GM04503 (cell line): ENCODE measurements at places on chromosomes 4 and X.

DNA sequence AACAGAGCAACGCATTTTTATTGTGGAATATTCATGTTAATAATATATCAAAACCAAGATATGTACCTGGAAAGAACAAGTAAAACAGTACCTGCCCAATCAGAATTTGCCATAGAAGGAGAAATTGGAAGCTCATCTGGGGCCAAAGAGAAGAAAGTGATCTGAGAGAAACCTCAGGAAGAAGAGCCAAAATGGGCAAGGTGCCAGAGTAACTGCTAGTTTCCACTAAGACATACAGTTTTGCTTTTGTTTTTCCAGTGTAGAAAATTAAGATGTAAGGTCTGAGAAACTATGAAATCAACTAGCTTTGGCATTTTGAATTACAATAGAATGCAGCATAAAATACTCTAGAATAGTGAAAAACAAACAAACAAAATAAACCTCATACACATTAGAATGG lies 2201.2 kb downstream of the ARAP2 start:
- no peak for DNase-seq

GRCh38 chrX:12894074-12895030 lies 12.1 kb upstream of the TLR8 start:
- DNase-seq, result no peak

GRCh38 chrX:26916991-26917390 lies 546.1 kb downstream of the PPP4R3C start:
- no peak for DNase-seq

- no peak for DNase-seq
Measured at GRCh38 chr4:114964026-114964425, 149.4 kb downstream of the NDST4 start.

GRCh38 chr4:109276482-109277095 lies 25.9 kb downstream of the COL25A1 start:
- no peak for DNase-seq

DNA sequence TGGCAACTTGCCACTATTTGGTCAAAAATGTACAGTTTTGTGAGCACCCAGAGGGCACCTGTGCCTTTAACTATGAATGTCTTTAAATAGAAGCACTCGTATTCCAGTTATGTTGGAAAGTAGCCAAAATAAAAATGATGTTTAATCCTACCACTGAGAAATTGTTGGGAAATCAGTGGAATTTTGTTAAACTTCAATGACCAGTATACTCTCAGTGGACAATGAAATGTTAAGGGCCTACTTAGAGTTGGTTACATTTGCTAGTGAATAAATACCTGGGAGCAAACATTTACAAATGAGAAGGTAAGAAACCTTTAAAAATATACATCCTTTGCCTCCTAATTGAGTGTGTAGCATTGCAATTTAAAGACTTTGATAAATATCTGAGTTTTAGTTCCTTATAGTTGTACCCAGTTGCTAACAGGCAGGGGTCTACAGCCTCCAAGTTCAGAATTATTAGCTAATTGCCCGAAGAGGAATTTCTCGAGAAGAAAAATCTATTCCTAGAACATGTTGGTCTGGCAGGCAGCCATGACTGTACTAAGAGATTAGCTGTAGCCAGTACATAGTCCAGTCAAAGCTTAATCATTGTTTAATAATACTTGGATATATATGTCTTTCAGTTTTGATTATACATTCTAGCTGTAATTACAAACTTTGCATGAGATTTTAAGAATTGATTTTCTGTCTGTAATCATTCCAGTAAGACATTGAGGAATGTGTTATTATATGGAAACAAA lies 93.2 kb downstream of the IL1RAPL2 start:
- DNase-seq, result no peak

DNA sequence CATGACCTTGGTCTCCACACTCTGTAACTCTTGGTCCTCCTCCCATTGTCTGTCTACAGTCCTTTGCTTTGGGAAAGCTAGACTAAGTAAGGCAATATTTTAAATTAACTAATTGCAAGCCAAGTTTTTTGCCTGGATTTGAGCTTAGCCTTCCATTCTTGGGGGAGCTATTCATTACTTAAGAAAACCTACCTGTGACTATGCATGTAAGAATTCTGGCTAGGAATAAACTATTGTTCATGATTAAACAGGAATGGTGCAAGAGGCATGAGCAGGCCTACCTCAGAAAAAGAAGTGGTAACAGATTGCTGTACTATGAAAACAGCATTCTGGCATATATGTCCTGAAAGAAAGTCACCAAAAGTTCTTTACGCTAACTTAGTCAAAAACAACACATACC lies 309.4 kb downstream of the MAPK10 start:
- DNase-seq, result no peak

DNA sequence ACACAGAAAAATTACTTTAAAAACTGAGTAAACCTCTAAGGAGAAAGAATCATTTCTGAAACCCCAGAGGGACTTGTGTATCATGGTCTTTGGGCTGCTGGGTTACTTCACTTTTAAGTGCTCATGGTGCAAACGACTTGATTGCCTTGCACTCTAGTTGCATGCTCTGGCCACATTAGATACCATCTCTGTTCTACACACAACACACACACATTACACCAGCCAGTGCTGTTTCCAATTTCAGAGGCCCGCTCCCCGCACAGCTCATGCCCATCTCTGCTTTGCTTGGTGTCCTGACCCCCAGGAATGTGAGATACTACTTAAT lies 2.1 kb downstream of the PPP3CA start:
- DNase-seq, result no peak

GRCh38 chr4:79315891-79316290 lies 10.0 kb downstream of the NAA11 start:
- DNase-seq, result no peak

GRCh38 chr4:114386637-114387233 lies 211.9 kb upstream of the UGT8 start:
- no peak for DNase-seq

- DNase-seq, result no peak
Measured at GRCh38 chr4:10347815-10348214, 109.4 kb downstream of the ZNF518B start.

- DNase-seq, result no peak
Measured at GRCh38 chr4:108779958-108780357, 17.1 kb upstream of the ETNPPL start.

DNA sequence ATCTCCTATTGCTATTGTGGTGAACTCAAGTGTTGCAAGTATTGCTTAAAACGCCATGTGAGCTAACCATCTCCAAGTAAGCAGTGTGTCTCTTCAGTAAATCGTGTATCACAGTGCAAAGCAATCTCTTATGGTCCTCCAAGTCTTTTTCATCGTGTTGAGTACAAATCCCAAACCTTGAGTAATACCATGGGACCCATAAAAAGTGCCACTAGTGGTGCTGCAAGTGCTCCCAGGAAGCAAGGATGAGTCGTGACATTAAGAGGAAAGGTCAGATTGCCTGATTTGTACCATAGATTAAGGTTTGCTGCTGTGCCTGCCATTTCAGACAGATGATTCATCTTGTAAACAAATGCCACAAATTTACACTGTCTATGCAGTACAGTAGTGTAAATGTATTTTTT lies 66.9 kb upstream of the BMPR1B start:
- peak; percentile 35 for DNase-seq

DNA sequence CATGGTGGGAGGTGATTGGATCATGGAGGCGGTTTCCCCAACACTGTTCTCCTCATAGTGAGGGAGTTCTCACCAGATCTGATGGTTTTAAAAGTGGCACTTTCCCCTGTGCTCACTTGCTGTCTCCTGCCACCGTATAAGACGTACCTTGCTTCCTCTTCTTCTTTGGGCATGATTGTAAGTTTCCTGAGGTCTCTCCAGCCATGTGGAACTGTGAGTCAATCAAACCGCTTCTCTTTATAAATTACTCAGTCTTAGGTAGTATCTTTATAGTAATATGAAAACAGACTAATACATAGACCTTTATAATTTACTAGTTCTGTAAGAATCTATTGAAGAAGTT lies 82.5 kb upstream of the PITX2 start:
- no peak for DNase-seq

- DNase-seq, result no peak
Measured at GRCh38 chr4:39363773-39364393, 2.3 kb downstream of the RFC1 start.

DNA sequence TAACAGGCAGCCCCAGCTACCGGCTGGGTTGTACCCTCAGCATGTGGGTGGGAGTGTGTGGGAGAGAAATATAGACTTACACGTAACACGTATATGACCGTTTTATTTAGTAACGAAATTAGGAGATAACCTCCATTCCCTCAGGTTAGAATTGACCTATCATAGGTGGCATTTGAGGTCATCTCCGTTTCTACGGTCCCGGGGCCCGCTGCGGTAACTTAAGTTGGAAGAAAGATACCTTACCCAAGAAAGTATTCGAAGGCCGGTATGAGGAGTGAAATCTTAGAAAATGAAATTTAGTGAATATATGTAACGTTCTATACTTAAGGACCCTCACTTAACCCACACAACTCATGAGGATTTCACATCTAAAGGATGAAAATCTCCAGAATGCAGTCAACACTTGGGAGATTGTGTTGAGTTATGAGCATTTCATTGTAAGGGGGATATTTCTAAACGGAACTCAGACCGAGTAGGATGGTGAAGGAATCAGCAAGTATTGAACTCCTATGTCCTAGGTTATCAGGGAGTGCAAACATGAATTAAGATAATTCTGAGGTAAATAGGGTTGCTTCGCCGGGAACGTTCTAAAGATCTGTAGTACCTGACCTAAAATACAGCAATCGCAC lies 891 bp downstream of the CISD2 start:
- peak; percentile 1 for DNase-seq

GRCh38 chr4:85448906-85449890 lies 25.8 kb upstream of the ARHGAP24 start:
- DNase-seq, result no peak
